EH (cell line): ENCODE measurements at places on chromosomes 7 and 10.

DNA sequence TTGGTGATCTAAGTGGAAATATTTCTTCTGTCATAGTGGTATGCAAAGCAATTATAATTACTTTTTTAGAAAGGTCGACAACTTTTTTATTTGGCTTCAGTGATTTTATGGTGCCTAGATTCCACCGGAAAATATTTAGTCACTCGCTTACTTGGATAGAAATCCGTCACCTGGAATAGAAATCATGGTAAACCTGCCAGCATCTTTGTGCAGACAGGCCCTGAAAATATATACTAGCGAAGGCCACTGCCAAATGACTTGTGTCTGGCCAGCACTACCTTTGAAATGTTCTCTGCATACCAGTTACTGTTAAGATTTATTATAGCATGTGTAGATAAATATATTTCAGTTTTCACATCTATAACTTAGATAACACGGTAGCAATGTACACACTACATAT, 226.4 kb downstream of the AGMO start:
- DNase-seq: no peak

GRCh38 chr10:83835945-83836745, 303.2 kb upstream of the GHITM start:
- DNase-seq: no peak

DNA sequence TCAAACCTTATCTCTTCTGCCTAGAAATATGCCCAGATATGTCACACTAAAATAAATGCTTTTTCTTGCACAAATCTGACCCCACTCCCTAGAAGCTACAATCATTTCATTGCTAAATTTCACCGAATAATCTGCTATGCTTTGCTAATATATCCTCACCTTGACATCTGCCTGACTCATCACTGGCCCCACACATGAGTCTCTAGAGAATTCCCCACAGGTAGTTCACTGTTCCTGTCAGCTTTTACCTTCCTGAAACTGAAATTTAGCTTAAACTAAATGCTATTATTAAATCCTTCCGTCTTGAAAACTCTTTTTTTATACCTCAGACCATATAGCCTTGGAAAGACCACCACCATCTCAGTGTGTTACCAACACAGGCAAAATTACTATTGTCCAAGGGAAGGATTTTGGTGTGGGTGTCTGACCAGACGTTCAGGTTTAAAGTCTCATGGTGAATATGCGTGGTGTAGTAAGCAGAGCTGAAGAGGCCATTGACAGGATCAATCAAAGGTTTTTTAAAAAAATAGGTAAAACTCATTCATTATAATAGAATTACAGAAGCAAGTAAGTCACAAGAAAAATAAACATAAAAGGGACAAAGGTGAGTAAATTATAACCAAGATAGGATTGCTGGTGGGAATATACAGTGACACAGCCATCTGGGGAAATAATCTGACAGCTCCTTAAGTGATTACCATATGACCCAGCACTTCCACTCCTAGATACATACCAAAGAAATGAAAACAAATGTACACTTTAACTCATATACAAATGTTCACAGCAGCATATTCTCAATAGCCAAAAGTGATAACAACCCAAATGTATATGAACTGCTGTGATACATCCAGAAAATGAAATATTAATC, 173.5 kb downstream of the KMT2E start:
- no peak for DNase-seq

DNA sequence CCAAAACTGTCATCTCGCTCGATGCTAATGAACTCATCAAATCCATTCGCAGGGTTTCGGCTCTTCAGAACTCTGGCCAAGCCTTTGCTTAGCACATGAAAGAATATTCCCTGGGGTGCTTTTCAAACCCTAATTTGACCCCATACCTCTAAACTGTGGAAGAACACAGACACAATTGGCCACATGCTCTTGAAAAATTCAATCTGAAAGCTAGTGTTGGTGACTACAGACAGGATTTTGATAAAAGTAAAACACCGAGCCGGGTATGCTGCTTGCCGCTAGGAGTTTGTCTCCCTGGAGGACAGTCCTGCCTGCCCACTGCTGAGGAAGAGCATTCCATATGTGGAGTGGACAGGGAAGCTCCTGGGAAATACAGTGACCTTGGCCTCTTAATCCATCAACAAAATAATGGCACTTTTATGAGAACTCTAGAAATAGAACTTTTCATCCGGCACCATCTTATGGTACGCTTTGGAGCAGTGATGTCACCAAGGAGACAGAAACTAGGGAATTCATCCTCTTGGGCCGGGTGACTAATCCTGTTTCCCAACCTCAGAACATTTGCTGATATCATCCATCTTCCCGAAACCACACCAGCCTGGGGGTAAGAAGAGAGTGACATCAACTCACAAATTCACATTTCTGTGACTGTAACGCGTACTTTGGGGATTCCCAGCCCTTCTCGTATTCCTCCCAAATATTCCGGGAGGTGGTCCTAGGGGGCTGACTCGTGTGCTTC, 34.2 kb downstream of the MTURN start:
- DNase-seq: peak; percentile 98

- peak; percentile 98 for DNase-seq
These were observed 23.5 kb downstream of the ABLIM1 start for GRCh38 chr10:114634609-114634979.

- DNase-seq: peak; percentile 46
These were observed 156.6 kb downstream of the CCDC3 start for GRCh38 chr10:12844811-12845483.

- DNase-seq: peak; percentile 86
These were observed 145.1 kb downstream of the PLXNA4 start for GRCh38 chr7:132430861-132431822.
